ENCODE measurements at places on chromosomes 7 and 10.
A peak's percentile ranks its signal among the peaks of the same experiment; 100 is the strongest.

DNA sequence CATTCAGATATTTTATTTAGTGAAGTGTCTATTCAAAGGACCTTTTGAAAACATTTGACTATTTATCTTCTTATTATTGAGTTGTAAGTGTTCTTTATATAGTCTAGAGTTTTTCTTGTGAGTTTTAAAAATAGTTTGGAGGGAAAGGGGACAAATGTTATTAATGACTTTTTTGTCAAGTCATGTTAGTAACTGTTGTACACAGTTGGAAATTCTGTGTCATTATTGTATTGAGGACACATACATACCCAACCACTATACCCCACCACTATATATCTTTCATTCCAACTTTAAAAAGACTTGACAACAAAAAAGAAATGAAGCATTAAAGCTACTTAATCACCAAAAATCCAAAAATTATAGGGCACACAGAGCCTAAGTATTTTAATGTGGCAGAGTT lies 53.2 kb upstream of the OIT3 start:
- no peak for DNase-seq

GRCh38 chr7:50985096-50985495 lies 202.4 kb upstream of the GRB10 start:
- DNase-seq = no peak

DNA sequence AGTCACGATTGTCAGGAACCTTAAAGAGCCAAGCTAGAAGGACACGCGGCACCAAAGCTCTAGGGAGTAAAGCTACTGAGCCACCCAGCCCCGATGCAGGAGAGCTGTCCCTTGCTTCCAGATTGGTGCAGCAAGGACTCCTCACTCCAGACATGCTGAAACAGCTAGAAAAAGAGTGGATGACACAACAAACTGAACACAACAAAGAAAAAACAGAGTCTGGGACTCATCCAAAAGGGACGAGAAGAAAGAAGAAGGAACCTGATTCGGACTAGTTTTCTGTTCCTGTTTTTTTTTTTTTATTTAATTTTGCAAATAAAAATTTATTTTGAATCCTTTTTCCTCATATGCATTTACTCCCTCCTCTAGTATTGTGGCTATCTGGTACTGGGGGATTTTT lies 11.4 kb upstream of the HKDC1 start:
- no peak for DNase-seq

DNA sequence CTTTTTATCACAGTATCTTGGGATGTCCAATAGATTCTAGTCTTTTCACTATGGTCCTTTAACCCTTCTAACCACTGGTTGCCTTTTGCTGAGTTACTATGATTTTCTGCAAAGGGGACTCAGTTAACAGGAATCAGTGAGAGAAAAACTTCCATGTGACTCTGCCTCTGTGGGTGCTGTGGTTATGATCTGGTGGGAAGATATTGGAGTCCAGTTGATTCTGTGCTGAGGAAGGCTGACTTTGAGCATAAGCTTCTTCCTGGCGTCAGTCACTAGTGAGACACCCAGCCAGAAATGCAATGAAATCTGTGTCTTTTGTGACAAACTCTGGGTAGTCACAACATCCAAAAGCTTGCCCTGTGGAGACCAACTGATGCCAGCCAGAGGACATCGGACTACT lies 648.0 kb downstream of the SUGCT start:
- DNase-seq = no peak

DNA sequence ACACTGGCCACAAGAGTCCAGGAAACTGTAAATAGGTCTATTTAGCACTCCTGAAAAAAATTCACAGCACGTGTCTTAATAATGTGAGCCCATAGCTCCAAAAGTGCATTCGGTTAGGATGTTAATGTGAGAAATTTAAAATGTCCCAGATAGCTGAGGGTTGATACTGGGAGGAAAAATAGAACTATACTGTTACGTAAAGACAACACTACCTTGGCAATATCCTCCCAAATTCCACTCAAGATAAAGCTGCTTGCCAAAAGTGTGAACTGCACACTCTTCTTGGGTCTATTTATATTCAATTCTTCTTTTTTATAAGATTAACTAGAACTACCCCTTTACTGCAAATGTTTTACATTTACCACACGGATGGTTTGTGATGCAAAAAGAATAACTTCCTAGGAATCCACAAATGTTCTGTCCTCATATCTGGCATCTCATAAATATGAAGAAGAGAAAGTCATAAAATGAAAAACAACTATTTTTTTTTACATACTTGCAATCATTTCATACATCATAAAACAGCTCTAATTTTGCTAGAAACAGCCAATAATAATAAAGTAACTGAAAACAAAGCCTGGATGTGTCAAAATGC lies 10.4 kb downstream of the RAB11FIP2 start:
- DNase-seq = no peak

DNA sequence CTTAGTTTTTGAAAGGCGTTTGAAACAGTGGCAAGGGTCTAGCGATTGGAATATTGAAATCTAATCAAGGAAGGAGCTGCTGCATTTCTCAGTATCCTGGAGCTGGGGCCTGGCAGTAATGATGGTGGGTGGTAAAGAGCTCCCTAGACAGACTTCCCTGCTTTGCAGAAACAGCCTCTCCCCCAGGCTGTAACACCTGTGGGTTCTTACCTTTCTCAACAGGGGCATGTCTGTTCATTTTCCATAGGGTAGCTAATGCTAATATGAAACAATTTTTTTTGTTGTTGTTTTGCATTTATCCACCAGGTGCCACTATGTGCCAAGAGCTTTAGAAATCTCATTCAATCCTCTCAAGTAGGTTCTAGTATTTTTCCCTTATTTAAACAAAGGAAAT lies 345.5 kb downstream of the REEP3 start:
- peak; percentile 6 for DNase-seq

GRCh38 chr7:73939528-73939927 lies 78.6 kb downstream of the TMEM270 start:
- no peak for DNase-seq

DNA sequence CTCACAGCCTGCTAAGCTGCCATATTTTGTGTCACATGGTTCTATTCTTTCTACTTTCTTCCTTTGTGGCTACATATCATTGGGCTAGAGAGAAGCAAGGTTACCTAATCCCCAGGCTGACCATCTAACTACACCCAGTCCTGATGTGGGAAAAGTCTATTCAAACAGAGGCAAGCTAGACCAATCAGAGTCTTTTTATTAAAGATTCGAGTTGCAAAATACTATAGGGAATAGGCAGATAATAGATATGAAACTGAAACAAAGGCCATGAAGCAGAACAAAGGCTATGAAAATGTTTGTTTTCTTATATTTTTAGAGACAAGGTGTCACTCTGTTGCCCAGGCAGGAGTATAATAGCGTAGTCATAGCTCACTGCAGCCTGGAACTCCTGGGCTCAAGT lies 36.7 kb downstream of the MTERF1 start:
- no peak for DNase-seq

DNA sequence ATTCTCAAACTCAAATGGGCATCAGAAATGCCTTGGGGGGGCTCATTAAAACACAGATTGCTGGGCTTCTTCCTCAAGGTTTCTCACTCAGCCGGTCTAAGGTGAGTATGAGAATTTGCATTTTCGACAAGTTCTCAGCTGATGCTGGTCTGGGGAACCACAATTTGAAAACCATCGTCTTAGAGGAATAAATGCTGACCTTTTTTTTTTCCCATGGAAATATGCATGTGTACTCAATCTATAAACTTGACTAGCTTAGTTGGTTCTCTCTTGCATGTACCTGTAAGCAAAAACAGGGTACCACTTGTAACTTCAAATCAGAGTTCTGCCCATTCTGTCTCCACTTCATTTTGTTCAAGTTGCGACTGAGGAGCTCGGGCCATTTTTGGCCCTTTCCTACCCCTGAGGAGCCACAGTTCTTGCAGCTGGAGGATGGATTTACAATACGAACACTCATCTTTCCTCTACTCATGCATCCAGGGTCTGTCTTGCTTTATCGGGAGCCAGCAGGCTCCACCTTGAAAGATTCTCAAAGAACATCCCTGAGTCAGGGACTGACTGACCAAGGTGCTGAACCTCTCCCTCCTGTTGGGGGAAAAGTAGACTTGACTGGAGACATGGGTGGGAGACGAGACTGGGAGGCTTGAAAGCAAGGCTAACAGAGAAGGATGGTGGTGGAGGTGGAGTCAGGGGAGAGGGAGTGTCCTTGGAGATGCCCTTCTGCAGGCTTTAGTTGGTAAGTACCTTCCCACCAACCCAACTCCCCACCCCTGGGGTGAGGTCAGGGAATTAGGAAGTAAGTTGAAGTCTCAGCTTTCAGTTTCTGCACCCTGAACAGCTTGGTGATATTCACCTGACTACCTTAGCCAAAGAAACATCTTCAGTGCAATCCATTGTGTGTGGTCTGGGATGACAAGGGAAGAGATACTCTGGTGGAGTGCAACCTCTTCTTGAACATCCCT lies 3.7 kb upstream of the MAPK8 start:
- DNase-seq = no peak

DNA sequence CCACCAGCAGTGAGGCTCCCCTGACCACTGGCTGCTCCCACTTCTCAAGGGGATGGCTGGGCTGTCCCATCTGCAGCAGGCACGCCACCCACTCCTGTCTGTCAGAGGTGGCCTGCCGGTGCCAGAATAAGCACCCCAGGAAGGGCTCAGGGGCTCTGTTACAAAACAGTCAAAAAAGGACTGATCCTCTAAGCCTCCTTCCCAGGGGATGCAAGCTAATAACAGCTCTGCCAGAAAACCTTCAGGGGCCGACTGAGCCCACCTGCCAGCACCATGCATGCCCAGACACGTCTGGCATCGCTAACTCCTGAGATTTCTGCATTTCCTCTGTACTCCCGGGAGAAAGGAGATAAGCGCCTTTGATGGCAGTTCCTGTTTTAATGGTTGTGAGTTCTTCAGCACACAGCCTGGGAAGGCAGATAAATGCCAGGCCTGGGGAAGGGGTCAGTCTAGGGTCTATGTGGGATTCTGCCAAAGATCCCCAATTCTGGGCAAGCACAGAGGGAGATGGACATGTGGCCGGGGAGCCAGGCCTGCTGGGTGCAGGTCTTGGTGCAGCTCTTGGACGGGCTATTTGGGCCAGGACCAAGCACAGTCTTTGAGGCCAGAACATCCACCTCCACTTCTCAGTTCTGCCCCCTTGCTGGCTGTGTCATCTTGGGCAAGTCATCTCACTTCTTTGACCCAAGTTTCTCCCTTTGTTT lies 128.4 kb downstream of the ARHGAP22 start:
- DNase-seq = no peak

DNA sequence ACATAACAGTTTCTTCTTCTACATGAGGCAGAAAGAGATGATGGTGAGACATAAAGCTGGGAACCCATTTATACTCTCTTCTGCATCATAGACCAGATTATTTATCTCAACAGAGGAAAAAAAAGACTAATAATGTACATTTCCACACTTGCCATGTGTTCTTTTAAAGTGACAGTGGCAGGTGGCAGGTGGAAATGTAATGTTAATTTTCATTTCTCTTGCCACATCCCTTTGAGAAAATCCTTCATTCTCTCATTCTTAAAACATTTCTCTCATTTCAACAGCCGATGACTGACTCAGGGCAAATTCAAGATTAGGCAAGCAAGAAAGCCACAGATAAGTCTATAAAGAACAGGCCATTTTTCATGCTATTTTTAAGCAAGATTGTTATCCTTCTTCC lies 635.6 kb upstream of the SORCS1 start:
- no peak for DNase-seq

- DNase-seq = no peak
Observed at GRCh38 chr10:35613597-35614226, 8.6 kb downstream of the GJD4 start.

DNA sequence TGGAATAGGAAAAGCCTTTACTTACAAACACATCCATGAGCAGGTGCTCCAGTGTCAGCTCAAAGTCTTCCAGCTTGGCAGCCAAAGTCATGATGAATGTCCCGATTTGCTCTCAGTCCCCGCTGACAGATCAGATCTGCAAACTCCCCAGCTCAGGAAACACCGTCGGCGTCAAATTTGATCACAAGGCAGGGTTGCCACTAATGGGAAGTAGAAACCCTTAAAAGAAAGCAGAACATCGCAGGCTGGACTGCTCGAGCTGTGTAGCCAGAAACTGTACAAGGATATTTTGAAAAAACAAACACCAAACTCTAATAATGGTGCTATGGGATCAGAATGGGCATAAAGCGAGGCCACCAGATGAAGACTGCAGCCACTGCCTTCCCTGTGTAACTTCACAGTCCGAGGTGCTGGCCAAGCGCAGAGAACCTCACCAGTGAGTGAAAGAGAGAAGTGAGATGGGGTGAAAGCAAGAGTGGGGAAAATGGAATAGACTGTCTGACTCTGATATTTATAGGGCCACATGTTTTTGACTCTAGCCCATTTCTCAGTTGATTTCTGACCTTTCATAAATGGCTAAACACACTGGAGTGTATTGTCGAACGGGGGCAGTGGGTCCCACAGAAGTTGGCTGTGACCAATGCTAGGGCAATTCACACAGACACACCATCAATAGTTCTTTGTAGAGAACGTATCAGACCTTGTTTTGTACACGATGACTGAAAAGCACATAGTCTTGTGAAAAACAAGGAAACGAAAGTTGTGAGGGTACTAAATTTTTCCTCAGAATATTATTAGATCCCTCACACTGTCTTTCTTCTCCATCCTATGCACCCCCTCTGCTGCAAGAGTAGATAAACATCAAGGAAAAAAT lies 306.2 kb downstream of the FRMD4A start:
- DNase-seq = no peak

DNA sequence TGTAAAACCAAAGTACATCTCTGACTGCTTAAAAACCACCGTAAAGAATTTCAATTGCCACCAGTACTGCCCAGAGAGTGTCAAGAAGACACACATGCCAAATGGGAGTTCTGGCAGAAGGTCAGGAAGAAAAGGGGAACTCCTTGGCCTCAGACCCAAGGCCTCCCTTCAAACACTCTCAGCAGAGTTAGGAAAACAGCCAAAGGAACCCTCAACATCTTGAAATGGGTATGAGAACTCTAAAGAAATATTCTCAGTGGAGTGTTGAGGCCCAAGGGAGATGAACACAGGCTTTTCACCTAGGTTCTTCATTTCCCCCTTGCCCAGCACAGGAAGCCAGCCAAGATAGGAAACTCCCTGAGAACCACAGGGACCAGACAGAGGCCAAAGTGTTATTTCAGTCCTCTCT lies 96.1 kb upstream of the ASAH2 start:
- DNase-seq = no peak

DNA sequence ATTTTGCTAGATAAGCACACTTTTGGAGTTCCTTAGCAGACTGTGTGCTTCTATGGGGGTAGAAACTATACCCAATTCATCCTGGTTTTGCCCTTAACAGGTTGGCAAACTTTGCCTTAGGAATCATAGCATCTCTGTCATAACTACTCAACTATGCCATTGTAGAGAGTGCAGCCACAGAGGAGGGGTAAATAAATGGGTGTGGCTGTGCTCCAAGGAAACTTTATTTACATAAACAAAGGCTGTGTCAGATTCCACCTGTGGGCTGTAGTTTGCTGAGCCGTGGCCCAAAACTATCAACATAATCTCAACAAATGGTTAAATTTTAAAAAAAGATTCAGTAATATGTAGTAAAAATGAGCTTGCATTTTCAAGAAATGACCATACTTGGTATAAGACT lies 51.6 kb upstream of the LAMB1 start:
- no peak for DNase-seq

DNA sequence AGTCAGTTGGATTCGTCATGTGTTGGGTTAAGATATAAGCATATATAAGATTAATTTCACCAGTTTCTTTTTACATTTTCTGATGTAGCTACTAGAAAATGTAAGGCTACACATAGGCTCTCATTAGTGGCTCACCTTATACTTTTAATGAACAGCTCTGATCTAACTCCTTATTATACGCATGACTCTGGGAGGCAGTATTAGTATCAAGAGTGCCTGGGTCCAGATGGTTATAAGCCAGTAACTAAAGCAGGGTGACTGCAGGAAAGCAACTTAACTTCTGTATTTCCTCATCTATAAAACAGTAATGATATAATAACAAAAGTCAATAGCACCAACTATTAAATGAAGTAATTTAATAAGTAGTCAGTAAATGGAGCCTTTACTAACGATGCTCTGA lies 1.4 kb upstream of the ELMO1 start:
- DNase-seq = no peak

All from CD4-positive, alpha-beta T cell treated with Interleukin-21 for 1 hour (primary cell).